ENCODE measurements at places on chromosomes 7 and 10.

DNA sequence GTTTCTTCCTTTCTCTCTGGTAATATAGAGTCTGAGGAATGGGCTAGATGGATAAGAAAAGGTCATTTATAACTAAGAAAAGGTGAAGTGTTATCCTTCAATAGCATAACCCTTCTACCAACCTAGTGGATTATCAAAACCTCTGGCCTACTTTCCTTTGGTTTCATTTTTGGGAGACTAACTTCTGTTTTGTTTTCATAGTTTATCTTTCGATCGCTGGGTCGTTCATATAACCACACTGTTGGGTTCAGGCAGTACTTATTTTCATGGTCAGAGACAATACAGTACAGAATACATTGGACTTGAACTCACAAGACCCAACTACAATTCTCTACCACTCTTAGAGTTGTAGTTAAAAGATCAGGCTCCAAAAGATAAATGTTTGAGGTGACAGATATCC is 86.5 kb downstream of the UBE2H start:
- DNase-seq = no peak

DNA sequence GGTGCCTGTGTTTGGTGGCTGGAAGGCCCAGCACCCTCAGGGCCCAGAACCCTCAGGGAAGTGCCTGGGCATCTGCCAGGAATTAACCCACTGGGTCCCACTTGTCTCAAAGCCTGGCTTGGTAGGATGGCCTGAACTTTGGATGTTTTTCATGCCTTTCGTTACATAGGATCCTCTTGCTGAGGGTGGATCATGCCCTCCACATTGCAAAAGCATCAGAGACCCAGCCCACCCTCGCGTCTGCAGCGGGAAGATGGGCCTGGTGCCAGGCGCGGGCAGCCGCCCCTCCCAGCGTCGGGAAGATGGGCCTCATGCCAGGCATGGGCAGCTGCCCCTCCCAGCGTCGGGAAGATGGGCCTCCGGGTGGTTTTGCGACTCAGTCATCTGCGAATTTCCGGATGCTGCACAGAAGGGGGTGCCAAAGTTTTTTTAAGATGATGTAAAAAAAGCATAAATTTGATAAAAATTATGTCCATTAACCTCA is 51.9 kb upstream of the PRKAR1B start:
- no peak for DNase-seq

- no peak for DNase-seq
Measured at GRCh38 chr7:7127773-7128172, 54.6 kb upstream of the C1GALT1 start.

DNA sequence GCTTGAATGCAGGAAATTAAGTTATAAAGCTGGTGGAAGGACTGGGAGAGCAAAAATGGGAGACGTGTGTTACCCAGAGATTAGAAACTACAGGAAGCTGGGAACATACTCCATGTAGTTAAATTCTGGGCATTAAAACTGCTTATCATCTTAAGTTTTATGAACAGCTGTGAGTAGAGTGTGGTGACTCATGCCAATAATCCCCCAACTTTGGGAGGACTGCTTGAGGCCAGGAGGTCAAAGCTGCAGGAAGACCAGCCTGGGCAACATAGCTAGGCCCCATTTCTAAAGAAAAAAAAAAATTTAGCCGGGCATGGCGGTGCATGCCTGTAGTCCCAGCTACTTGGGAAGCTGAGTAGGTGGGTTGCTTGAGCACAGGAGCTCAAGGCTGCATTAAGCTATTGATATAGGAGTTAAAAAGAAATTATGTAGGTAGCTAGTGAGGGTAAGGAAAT is 56.2 kb upstream of the SEPHS1 start:
- DNase-seq = no peak

- DNase-seq = no peak
Measured at GRCh38 chr7:83956104-83956503, 238.5 kb downstream of the SEMA3A start.

- no peak for DNase-seq
Measured at GRCh38 chr10:113780681-113781250, 29.3 kb downstream of the PLEKHS1 start.

DNA sequence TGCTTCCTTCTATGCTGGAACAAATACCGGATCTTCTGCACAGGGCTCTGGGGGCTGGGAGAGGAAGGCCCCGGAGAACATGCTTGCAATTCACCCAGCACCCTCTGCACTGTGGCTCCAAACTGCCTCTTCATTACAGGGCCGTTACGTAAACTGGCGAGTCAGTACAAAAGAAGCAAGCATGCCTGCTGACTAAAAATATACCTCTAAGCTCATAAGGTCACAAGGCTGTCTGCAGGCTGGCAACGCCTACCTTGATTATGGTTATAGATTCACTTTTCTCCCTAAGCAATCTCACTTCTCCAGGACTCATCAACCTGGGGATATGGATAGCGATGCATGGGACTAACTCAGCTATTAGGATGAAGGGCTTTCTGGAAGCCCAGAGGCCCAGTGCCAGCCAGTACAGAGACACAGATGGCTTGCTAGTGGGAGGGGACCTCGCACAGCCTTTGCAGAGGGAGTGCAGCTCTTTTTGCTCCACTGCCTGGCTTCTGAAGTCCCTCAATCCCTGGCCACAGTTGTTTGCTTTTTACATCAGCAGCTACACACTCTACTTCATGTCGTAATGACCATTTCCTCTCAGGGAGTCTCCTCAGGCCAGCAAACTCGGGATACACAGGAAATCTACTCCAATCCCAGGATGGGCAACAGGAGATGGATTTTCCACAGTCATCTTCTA is 96.1 kb downstream of the SH3PXD2A start:
- DNase-seq = no peak

DNA sequence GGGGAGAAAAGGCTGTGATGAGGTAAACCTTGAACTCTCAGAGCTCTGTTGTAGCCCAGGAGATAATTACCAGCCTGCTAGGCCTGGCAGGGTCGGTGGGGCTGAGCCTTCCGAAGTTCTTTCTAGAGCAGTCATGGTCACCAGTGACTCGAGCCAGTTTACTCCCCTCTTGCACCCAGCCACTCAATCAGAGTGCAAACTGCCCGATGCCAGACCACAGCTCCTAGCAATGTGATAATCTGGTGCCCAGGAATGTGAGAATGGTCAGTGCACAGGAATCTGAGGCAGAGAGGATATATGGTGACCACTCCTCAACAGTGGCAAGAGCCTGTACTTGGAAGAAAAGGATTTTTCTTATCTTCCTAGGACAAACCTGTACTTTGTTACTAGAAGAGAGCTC is 46.4 kb upstream of the KMT2E start:
- no peak for DNase-seq

DNA sequence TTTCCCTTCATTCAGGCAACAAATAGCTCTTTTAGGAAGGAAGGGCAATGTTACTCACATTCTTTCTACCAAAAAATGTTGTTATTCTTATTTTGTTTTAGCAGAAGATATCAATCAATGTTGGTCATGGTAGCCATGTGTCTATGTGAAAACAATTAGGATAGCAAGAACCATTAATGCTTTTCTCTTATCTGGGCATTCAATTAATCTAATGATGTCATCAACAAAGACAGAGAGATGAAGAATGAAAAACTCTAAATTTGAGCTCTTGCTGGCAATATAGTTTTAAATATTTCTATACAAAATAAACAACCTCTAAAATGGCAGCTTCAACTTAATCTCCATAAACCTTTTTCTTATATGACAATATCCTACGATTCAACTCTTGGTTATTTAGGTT is 353.7 kb upstream of the ANKRD30A start:
- DNase-seq = no peak

DNA sequence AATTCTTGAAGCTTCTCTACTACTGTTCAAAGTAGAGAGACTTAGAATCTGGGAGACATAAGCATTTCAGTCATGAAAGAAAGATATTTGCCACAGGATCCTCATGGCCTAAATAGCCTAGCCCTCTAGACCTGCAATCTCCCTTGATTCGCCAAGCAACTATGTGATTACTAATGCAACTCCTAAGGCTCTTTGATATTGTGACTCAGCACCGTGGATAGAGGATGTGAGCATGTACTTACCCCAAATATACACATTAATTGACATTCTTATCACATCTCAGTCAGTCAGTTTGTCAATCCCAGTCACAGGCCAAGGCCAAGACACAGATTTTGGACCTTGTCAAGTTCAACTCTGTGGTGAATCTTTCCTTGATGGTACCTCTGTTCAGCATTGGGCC is 42.6 kb downstream of the GPR37 start:
- no peak for DNase-seq

- DNase-seq = no peak
Measured at GRCh38 chr7:132742189-132742612, 165.9 kb upstream of the PLXNA4 start.

DNA sequence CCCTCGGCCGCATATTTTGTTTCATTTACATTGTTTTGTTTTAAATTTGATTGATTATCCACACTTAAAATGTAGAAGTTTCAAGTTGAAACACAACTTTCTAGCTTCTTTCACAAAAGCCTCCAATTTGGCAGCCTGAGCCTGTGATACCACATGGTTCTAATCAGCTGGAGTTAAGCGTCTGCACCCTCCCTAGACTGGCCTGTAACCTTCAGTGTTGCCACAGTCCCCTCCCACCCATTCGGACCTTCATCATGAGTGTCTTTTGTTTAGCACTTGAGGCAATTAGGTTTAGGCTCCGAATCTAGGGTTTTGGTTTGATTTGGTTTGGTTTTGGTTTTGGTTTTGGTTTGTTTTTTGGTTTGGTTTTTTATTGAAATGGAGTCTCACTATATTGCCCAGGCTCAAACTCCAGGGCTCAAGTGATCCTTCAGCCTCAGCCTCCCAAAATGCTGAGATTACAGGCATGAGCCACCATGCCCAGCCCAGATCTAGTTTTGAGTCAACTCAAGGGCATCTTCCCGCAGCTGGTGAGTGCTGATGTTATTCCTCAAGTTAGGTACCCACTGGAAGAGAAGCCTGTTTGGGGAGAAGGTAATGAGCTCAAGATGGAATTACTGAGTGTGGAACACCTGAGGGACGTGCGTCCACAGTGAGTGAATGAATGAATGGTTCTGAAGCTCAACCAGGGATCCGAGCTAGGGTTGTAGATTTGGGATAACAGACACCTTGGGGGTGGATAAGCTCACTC is 201.4 kb downstream of the HECW1 start:
- DNase-seq = no peak

DNA sequence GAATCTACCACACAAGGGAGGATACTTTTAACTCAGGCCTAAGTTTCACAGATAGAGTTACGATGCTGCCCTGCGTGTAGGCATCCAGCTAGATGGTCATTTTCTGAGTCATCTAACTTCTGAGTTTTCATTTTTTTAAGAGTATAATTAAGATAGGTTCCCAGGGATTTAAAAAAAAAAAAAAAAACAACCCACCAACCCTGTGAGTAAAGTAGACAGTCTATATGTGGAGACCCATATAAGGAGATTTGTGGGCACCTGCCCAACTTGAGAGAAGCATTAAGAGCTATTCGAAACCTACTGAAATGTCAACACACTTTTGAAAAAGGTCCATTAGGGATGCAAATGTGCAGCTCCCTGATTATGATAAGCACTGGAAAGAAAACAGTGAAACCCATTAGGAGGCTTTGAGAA is 257.3 kb downstream of the TRIL start:
- DNase-seq = no peak

DNA sequence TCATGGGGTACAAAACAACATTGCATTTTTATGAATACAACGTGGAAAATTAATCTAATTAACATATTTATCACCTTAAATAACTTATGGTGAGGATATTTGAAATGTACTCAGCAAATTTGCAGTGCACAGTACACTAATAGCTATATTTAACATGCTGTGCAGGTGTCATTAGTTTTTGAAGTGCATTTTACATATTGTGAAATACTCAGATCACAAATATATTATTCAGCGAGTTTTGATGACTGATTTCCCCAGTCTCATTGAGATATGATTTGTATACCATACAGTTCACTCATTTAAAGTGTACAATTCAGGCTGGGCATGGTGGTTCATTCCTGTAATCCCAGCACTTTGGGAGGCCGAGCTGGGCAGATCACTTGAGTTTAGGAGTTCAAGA is 59.5 kb downstream of the TET1 start:
- no peak for DNase-seq

DNA sequence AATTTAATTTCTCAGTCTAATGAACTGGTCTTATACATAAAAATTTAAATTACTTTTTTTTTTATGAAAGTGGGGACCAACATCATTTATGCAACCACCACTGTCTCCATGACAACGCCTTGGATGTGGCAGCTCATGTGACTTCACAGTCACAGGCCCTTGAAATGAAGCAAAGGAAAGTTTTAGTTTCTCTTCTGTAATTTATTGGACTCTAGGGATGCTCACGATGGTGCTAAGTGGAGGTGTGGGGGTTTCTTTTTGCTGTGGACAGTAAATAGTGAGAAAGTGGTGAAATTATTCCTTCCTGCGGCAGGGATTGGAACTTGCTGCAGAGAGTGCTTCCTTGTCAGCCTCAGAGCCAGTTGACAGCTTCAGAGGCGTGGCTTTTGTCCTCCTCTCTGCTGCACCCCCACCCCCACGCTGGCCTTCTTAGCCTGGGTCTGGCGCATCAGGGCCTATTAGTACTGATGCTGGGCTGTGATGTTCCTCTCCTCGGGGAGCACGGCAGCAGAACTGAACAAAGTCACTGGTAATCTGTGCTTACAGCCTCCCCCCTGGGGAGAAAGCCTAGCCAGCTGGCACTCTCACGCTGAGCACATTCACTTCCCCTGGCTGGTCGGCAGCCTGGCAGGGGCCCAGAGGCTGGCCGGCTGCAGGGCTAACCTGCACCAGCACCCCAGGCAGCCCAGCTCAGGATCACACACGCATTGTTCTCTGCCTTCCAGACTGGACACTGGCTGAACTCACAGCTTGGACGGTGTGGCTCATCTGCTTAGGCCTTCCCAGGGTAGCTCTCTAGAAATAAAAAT is 517.5 kb upstream of the GALNT17 start:
- DNase-seq = no peak

DNA sequence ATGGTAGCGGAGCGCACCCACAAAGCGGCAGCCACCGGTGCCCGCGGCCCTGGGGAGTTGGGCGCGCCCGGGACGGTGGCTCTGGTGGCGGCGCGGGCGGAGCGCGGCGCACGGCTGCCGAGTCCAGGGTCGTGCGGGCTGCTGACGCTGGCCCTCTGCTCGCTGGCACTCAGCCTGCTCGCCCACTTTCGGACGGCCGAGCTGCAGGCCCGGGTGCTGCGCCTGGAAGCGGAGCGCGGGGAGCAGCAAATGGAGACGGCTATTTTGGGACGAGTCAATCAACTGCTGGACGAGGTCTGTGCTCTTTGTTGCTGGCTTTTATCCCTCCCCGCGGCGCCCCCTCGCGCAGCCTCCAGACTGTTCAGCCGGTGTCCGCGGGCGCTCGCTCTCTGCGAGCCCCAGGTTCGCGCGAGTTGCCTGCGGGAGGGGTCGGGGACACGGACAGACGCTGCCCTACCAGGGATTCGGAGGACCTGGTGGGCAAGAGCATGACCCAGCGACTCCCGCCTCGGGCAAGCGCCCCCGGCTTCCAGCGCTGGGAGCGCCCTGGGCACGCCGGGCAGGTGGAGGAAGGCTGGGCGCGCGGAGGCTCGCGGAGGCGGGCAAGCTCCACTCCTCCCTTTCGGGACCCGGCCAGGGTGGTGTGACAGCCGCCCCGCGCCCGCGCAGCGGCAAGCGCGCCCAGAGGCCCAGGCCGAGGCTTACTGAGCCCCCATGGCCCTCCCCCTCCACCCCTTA is 887 bp downstream of the COL13A1 start:
- DNase-seq = no peak

Data from activated CD8-positive, alpha-beta memory T cell treated with anti-CD3 and anti-CD28 coated beads for 4 hours (primary cell).